Pancreas (tissue), 10 donors: ENCODE measurements at places on chromosomes 12 and 14. TPM values are rescaled to one million over a fixed set of nuclear protein-coding genes. Genes with fewer than 3 reads are reported as not detected.

The KCNC2 gene
- not detected for total RNA-seq

The CLEC4D gene
- not detected for total RNA-seq

The GLS2 gene
- 32.2 TPM for total RNA-seq

The A2M gene
- total RNA-seq = 58.7 TPM

The TPH2 gene
- not detected for total RNA-seq

The ACIN1 gene
- 64.8 TPM for total RNA-seq

The DAO gene
- total RNA-seq = not detected

The FZD10 gene
- 0.09 TPM for total RNA-seq

The ANG gene
- 14.4 TPM for total RNA-seq

The C14orf132 gene
- total RNA-seq = 1.8 TPM

The LALBA gene
- not detected for total RNA-seq

The TNS2 gene
- total RNA-seq = 28.5 TPM
